NCI-H748 treated with DMSO at 0.1 percent for 48 hours (cell line): ENCODE measurements at places on chromosomes 5 and 9.

- no peak for DNase-seq
These were observed 74.7 kb upstream of the SPTLC1 start for GRCh38 chr9:92189782-92190535.

GRCh38 chr5:33300209-33300742 lies 140.5 kb upstream of the TARS1 start:
- no peak for DNase-seq

GRCh38 chr5:169732841-169733240 lies 95.8 kb downstream of the DOCK2 start:
- DNase-seq: no peak

DNA sequence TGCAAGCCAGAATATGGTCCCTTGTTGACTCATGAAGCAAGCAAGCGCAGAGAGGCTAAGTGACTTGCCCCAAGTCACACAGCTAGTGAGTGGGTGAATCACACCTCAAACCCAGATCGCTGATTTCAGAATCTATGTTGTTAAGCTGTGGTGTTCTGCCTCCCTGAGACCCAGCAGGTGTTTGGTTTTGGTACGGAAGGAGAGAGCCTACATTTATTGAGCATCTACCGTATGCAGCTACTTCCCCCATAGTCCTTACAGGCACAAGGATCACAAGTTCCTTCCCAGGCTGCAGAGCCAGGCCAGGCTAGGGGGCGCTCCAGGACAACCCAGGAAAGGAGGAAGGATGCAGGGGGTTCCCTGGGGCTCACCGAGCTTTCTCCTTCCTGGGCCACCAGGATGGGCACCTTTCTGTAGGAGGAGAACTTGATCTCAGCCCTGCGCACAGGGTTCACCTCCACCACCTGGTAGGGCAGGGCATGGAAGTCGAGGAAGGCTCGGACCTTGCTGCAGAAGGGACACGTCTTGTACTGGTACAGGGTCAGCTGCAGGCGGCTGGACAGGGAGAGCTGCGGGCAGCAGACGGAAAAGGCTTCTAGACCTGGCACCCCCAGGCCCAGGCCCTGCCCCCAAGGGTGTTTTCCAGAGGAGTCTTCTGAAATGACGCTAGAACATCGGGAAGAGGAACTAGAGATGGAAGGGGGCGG lies 2.5 kb downstream of the PTGES2 start:
- DNase-seq: peak; percentile 3

DNA sequence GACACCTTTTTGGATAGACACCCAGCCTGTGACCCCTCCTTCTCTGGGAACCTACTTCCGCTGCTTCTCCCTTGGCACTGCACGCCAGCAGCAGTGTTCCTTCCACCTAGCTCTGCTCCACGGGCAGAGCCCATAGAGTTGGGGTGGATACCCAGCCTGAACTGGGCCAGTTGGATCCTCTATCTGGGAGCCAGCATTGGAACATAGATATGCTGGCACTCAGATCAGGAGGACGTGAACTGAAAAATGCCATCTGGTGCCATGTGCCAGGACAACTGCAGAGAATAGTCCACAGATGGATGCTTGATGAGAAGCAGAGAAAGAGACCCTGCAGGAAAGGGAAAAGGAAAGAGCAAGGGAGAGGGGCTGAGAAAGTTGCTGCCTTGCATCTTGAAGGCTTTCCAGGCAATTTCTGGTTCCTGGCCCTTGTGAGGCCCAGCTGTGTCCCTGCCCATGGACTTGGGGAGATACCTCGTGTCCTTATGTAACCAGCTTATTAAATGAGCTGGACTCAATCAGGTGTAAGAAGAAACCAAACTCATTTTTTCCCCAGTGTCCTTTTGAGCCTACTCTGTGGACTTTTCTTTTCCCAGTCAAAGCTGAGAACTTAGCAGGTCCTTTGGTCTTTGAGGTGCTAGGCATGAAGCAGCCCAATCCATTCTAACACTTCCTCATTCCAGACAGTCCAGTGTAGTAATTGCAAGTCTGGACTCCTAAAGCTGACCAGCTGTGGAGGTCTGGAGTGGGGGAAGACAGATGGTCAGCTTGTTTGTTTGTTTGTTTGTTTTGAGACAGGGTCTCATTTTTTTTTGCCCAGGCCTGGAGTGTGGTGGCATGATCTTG lies 39.1 kb downstream of the ANGPTL2 start:
- DNase-seq: no peak

GRCh38 chr5:15499528-15500324 lies at the start of gene FBXL7:
TSS of gene FBXL7 (plus strand) at chr5:15500180.
- DNase-seq: peak; percentile 64

DNA sequence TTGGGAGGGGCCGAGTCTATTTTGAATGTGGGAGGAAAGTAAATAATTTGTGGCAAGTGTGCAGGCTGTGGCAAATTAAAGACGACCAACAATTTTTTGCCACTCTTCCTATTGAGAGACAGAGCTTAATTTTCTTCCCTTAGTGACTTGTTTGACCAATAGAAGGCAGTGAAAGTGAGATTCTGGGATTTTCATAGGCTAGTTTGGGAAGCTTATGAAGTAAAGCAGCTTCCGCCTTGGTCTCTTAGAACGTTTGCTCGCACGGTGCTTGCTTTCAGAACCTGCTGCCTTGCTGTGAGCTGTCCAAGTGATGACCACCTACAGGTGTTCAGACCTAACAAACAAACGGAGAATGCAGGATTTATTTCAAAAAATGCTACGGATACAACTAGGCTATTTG lies 6.7 kb upstream of the OR1N2 start:
- DNase-seq: peak; percentile 31

DNA sequence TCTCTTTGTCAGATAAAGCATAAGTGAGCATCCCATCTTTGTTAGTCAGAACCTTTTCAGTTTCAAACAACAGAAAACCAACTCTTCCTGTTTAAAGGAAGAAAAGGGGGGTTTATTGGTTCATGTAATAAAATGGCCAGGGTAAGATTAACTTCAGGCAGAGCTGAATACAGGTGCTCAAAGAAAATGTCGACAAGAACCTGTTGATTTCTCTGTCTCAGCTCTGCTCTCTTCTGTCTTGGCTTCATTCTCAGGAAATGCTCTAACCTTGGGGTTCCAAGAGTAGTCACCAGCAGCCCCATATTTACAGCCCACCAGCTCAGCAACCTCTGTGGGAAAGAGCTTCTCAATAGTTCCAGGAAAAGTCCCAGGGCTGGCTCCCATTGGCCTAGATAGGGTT lies 25.2 kb downstream of the KCNIP1 start:
- no peak for DNase-seq

GRCh38 chr9:136886610-136887597 lies 588 bp downstream of the TRAF2 start:
- no peak for DNase-seq

GRCh38 chr9:131853434-131853833 lies 113.6 kb upstream of the RAPGEF1 start:
- no peak for DNase-seq

DNA sequence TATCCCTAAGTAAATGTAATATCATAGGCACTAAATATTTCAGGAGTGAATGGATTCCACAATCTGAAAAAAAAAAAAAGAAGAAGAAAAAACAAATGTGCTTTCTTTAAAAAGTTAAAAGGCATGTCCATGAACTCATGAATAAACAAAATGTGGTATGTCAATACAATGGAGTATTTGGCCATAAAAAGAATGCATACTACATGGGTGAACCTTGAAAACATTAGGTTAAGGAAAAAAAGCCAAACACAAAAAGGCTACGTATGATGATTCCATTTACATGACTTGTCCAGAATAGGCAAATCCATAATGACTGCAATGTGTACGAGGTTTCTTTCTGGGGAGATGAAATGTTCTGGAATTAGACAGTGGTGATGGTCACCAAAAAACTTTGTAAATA lies 45.3 kb downstream of the FNIP1 start:
- DNase-seq: no peak

DNA sequence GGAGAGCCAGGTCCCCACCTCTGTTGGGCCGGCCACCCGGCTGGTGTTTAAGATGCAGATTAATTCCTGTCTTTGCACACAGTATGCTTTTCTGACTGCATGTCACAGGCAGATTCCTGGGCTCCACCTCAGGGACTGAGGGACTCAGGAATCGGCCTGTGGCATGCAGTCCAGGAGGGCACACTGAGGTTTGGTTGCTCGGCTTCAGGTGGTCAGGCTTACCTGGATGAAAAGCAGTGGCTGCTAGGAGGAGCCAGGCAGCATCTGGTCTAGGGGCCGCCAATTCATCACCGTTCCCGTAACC lies 1.1 kb downstream of the WDR5 start:
- no peak for DNase-seq

DNA sequence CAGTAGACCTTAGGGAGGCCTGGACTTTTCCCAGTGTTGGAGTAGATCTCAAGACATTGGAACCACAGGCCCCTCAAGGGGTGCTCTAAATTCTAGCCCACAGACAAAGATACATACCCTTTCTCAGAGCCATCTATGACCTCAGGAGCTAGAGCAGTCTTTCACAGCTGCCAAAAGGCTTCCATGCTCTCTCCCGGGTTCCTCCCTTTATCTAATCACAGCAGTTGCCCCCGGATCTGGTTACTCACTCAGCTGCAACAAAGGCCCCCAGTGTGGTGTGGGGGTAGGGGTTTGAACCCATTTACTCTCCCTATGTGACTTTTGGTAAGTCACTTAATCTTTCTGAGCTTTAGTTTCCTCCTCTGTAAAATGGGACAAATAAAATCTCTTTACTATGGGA lies 27.0 kb downstream of the POU4F3 start:
- no peak for DNase-seq

GRCh38 chr9:98867429-98868168 lies 60.1 kb downstream of the GALNT12 start:
- no peak for DNase-seq

DNA sequence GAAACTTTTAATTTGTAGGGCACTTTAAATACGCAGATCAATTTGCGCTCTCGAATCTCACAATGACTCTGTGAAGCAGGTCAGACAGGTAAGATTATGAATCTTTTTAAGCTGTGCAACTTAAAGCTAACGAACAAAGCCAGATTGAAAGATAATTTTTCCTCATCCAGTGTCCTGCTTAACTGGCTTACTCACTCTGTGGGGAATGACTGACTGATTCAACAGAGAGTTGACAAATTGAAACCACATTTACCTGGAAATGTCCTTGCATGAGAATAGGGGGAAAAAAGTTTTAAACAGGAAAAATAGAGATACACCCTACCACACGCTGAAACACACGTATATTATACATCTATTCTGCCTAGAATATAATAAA lies 187.9 kb downstream of the MAN2A1 start:
- DNase-seq: no peak

DNA sequence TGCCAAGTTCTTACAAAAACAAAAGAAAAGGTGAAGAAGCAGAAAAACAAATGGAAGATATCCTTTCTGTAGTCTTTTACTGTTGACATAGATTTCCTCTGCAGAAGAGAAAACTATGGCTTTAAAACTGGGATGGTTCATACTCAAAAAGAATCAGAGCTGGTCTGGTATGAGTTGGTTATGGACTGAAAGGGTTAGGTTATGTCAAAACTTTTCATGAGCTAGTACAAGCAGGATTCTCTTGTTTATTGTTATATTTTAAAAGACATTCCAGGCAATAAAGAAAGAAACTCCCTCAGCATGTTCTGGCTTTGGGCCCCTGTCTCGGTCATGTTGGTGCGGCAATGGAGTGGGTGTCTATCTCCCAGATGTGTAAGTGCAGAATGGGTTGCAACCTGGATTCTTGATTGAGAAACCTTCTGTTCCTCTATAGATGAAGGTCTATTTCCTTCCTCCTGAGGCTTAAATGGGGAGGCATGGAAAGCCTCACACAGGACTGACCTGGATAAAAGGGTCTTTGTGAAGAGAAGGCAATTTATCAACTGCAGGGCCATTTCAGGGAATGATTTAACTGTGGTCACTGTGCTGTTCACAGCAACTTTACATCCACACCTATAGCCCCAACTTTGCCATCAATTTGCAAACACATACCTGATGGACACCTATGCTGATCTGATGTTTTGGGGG lies 209.6 kb upstream of the TNC start:
- no peak for DNase-seq

GRCh38 chr9:126519660-126520420 lies 93.9 kb upstream of the LMX1B start:
- DNase-seq: no peak

DNA sequence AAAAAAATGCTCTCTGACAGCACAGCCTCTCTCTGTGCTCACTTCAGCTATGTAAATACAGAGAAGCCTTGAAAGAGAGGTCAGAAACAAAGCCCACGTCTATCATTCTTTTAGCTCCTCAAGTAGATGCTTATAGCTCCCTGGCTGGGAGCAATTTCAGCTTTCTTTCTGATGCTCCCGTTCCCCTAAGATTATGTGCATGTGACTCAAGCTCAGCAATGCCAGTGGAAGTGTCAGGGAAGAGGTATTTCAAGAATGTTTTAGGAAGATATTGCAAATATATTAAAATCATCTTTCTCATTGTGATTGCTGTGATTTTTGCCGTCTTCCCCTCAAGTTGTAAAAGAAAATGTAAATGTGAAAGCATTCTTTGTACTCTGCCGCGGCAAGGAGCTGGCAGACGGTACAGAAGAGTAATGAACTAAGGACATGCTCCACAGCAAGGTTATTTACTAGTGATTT lies 1353.7 kb upstream of the ACO1 start:
- no peak for DNase-seq

DNA sequence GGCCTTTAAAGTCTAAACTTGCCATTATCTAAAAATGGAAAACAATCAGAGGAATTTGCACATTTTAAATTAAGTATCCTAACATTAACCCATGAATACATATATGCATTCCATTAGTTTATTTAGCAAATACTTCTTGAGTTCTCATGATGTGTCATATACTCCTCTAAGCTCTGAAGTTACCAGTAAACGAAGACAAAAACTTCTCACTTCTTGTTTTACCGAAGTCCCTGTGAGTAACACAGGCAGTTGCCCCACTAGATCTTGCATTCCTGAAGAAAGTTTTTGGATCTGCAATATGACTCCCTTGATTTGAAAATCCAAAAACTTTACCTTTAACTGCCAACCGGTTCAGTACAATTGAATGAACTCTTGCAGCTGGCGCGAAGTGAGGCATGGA lies 439.0 kb upstream of the MPDZ start:
- DNase-seq: no peak

DNA sequence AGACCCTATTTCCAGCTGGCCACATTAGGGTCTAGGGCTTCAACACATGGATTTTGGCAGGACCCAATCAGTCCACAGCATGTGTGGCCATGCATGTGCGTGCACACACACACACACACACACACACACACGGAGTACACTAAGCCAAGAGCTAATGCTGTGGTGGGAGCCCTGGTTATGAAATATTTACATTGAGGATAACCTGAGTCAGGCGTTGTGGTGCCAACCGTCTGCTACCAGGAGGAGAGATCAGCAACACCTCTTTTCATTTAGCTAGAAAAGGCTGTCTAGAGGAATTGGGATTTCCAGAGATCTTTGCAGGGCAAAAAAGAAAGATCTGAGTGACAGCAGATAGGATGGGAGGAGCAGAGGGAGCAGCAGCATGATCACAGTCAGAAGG lies 141.5 kb downstream of the TRPM3 start:
- no peak for DNase-seq
